ENCODE measurements at places on chromosomes 1 and 21.

GRCh38 chr1:192485692-192486436 is 89.7 kb upstream of the RGS1 start:
- DNase-seq: peak; percentile 87

GRCh38 chr1:160768295-160768657 is 27.7 kb upstream of the LY9 start:
- DNase-seq: no peak

DNA sequence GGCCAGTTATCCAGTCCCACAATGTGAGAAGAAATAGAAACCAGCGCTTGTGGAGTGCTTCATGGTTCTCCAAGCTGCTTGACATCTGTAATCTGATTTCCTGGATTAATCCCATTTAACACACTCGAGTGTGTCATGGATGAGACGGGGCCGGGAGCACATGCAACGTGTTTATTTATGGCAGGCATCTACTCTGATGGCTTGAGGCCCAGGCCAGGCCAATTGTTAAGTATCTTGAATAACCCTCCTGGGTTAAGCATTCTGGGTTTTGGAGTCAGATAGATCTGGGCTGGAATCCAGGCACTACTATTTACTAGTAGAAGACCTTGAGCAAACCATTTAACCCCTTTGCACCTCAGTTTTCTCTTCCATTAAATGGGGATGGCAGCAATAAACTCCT is 37.5 kb upstream of the LAPTM5 start:
- no peak for DNase-seq

DNA sequence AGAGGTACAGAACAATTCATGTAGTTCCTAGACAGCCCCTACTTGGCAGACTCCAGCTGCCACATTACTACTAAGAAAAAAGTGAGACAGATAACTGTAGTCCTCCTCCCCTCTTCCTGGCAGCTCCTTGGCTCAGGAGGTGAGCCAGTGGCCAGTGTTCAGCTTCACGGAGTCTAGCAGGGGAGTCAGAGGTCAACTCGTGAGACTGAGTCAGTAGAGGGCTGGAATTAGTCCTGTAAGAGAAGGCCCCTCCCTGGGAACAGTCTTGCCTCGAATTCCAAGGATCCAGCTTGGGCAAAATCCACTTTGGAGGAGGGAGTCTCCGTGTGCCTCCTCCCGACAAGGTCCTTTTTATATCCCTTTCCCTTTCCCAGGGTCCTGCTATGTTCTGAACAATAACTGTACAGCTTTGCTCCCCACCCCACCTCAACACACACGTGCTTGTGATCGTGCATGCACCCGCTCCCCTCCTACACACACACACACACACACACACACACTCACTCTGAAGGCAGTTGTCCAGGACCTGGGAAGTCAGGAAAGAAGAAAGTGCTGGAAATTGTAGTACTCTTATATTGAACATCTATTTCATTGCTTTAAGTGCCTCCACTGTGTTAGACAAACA is 22.5 kb upstream of the SLC27A3 start:
- DNase-seq: peak; percentile 79

- DNase-seq: no peak
These were observed 12.8 kb upstream of the IFI44L start for GRCh38 chr1:78607334-78607927.

- DNase-seq: no peak
These were observed 7.9 kb upstream of the ERO1B start for GRCh38 chr1:236289492-236290131.

GRCh38 chr1:89687254-89687653 is 54.3 kb downstream of the LRRC8C start:
- DNase-seq: no peak

DNA sequence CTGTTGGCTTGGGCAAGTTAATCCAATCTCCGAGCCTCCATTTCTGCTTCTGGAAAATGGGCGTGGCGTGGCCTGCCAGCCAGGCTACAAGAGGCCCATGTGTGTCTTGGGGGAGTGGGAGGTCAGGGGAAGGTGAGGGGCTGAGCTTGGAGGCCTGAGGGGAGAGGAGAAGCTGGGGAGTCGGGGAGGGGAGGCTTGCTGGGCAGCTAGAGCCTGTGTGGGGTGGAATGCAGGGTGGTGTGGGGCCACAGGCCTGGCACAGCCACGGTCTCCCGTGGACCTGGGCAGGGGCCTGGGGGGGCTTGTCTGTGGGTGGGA is 14.6 kb downstream of the SLC66A1 start:
- DNase-seq: no peak

DNA sequence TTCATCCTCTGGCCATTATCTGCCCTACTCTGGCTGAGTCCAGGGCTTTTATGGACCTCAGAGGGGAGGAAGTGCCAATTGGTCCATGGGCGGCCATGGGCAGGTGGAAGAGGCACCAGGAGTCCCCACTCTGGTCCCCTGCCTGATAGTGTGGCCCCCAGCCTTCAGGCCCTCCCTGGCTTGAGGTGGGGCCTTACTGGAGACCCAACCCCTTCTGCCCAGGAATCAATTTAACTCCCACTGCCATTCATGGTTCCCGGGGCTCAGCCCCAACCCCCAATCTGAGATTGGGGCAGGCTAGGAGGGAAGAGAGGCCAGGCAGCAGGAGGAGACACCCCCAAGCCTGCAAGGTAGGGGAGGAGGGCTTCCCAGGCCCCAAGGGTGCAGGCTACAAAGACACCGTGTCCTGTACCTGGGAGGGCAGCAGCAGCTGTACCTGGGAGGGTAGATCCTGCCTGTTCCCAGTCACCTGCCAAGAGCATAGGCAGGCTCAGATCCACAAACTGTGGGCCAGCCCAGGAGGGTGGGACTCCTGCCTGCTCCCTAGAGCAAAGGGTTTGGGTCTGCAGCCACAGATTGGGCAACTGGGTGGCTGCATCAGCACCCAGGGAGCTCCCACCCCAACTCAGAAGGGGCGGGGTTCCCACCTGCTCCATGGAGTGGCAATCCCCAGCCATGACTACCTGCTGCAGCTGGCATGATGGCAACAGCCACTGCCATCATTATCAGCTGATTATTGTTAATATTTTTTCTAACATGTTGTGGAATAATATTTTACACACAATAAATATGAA is 1044.1 kb upstream of the B3GALT2 start:
- DNase-seq: no peak

GRCh38 chr1:87941337-87941946 is 612.8 kb downstream of the LMO4 start:
- no peak for DNase-seq

DNA sequence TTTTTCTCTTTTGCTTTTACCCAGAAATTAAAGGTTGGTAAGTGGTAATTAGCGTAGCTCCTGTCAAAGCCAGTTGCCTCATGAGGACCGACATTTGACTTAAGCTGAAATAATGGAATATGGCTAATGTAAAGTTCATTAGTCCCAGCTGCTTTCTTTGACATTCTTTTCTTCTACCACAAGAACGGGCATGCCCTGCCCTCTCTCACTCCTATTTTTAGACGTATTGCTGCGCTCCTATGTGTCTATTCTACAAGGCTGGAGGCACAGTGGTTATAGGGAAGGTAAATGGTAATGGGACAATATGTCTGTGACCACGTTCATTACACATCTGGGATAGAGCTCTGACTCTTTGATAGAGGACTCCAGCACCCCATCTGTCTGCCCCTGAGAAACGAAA is 6.8 kb downstream of the CORT start:
- no peak for DNase-seq

- DNase-seq: no peak
These were observed 62.1 kb downstream of the SNX7 start for GRCh38 chr1:98723574-98723973.

DNA sequence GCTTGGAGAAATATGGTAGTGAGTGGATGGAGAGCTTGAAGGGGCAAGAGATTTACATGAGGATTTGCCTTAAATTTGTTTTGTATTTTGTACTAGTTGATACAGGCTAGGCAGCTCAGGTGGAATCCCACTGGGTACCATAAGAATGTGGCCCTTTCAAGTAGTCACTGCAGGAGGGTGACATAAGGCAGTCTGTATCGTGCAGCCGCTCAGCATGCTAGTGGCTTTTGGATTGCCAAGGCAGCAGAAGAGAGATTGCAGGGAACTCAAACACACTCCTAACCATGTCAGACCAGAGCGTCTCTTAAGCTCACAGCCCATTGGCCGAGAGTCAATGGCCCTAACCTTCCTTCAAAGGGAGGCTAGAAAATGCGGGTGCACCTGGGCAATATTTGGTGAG is 420.0 kb downstream of the ADGRL2 start:
- no peak for DNase-seq

DNA sequence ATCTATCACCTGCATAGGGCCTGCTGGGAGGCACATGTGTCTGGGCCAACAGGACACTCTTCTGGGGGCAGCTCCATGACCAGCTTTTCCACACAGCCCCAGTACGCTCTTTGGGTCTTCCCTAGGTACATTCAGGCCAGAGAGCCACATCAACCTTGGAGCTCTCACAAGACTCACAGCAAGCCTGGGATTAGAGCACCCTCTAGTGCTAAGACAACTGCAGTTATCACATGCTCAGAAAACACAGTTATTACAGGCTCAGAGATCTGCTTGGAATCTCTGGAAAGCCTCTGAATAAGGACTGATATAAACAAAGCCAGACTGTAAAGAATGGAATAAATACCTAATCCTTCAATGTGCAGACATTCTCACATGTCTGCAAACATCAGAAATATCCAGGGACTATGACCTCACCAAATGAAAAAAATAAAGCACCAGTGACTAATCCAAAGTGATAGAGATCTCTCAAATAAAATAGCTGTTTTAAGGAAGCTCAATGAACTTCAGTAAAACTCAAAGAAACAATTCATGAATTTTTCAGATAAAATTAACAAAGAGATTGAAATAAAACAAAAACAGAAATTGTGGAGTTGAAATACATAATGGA is 563.9 kb upstream of the NR5A2 start:
- DNase-seq: peak; percentile 81

DNA sequence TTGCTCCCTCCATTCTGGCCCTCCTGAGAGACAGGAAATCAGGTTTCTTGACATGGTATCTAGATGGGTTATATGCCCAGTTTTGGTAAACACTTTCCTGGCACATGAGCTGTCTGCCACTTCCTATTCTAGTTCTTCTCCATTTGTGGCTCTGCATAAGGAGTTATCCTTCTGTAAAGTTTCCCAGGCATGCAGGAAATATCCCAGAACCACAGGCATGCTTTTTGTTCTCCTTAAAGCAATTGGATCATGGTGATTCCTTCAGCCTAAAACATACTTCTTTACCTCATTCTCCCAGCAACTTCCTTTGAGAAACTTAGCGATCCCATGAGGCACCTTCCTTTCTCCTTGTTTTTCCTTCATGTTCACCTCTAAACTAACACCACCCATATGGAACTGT is 199.8 kb downstream of the CRB1 start:
- no peak for DNase-seq

DNA sequence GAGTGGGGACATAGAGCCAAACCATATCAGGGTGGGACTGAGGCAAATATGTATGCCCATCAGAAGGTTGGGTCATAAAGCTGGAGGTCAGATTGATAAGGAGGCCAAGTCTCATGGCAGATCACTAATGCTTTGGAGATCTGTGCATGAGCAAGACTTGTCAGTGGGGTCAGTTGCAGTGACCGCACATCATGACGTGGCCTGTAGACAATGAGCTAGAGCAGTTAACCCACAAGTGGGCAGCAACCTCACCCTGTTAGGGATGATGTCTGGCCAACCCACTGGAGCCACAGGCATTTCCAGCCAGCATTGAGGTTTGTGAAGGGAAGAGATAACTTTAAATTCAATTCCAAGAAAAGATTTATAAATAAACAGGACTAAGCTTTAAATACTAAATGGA is 66.7 kb downstream of the XCL1 start:
- no peak for DNase-seq

GRCh38 chr1:44945967-44946366 is 40.4 kb downstream of the EIF2B3 start:
- DNase-seq: no peak

- no peak for DNase-seq
These were observed 62.3 kb downstream of the PTGS2 start for GRCh38 chr1:186617926-186618325.
